ENCODE measurements at places on chromosomes 16 and 17. TPM values are rescaled to one million over a fixed set of nuclear protein-coding genes. Genes with fewer than 3 reads are reported as not detected.

The PPY gene
- total RNA-seq: not detected

The ATP2A3 gene
- total RNA-seq: 4.7 TPM

The MEOX1 gene
- not detected for total RNA-seq

The MYH13 gene
- not detected for total RNA-seq

The CLEC18B gene
- total RNA-seq: 0.33 TPM

The CUEDC1 gene
- total RNA-seq: 55.1 TPM

The SLC52A1 gene
- total RNA-seq: 1.2 TPM

The IQCK gene
- 9.4 TPM for total RNA-seq

The NKD1 gene
- total RNA-seq: 0.30 TPM

The CD300E gene
- total RNA-seq: not detected

The TBC1D3H gene
- not detected for total RNA-seq

The CBLN1 gene
- total RNA-seq: 0.06 TPM

Data from A549 treated with DMSO at 1 μM for 4 hours (cell line).